ENCODE measurements at places on chromosomes 6 and 20.

DNA sequence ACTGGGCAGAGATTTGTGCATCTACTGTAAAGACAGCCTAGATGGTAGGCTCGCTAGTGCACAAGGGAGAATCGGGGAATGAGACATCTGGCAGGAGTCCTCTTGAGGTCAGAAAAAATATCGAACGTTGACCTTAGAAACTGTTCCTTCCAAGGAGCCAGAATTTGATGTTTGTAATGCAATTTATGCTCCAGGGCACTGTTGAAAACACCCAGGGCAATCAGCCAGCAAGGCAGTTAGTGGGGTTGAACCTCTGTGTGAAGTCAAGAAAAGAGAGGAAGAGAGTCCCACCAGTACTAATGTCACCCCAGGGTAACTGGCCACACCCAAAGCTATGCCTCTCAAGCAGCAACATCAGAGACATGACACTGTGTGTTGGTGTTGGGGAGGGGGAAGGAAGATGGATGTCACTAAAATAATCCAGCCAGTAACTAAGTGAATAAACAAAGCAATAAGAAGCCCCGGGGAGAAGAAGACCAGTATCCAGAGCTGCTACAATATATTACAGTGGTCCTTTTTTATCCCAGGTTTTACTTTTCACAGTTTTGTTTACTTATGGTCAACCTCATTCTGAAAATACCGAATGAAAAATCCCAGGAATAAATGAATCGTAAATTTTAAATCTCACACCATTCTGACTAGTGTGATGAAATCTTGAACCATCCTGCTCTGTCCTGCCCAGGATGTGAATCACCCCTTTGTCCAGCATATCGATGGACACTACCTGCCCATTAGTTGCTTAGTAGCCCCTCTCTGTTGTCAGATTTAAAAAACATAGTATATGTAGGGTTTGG lies 32.9 kb upstream of the PDE10A start:
- DNase-seq = no peak

DNA sequence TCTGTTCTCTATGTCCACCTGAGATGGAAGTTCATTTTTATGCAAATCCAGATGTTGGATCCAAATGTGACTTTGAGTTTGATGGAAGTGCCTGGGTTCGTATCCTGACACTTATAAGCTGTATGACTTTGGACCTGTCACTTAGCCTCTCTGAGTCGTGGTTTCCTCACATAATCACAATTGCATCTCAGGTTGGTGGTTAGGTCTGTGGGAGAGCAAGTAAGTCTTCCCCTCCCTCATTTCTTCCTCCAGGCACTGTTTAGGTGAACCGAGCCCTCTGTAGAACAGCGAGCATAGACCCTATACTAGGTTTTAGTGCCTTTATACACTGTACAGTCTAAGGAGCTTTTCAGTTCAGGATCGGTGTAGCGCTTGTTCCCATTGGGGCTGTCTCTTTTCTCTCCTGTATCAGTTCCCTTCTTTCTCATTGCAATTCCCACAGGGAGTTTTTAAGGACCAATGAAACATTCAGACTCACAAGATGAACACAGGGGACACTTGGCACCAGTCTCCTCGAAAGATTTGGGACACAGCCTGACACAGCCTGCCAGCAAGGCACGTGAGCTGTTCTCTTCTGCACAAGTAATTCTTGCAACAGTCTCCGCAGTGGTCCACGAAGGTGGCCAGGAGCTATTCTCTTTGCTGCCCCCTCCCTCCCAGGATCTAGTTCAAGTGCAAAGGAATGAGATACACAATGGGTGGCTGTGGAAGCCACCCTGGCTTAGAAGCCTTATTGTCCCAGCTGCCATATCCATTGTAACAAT lies 11.8 kb downstream of the TOX2 start:
- no peak for DNase-seq

DNA sequence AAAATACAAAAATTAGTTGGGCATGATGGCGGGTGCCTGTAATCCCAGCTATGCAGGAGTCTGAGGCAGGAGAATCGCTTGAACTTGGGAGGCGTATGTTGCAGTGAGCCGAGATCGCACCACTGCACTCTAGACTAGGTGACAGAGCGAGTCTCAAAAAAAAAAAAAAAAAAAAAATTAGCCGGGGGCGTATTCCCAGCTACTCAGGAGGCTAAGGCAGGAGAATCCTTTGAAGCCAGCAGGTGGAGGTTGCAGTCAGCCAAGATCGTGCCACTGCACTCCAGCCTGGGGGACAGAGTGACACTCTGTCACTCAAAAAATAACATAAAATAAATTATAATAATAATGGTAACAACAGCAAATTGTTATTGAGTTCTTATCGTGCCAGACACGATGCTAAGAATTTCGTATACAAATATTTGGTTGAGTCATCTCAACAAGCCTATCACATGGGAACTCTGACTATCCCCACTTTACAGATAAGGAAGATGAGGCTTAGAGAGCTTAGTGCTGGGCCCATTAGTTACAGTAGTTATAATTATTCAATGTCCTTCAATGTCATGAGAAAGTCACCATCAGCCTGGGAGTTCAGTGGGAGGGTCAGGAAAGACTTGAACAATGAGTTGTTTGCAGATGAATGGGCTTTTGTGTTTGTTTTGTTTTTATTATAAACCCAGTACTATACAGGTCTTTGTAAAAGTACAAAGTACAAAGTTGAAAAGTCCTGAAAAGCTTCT lies 19.4 kb downstream of the C6orf15 start:
- DNase-seq = no peak

DNA sequence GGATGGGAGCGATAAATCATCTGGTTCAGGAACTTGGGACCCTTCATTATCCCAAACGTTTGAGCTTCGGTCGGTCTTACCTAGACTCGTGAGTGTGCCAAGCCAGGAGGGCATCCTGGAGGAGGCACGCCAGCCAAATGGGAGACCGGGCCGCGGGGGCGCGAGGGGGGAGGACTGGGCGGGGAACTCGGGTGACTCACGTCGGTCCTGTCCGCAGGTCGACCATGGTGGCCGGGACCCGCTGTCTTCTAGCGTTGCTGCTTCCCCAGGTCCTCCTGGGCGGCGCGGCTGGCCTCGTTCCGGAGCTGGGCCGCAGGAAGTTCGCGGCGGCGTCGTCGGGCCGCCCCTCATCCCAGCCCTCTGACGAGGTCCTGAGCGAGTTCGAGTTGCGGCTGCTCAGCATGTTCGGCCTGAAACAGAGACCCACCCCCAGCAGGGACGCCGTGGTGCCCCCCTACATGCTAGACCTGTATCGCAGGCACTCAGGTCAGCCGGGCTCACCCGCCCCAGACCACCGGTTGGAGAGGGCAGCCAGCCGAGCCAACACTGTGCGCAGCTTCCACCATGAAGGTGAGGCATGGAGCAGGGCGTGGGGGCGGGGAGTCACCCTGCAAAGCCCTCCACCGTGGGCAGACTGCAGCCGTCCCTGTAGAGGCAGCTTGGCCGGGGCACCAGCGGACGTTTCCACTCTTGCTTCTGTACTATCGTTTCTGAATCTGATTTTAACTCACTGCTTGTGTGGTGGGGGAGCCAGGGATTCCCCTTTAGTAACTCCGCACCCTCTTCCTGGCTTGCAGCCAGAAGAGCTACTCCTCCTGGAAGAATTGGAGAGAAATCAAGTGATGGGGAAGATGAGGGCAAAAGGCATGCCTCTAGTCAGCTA lies 2.7 kb downstream of the BMP2 start:
- DNase-seq = no peak

DNA sequence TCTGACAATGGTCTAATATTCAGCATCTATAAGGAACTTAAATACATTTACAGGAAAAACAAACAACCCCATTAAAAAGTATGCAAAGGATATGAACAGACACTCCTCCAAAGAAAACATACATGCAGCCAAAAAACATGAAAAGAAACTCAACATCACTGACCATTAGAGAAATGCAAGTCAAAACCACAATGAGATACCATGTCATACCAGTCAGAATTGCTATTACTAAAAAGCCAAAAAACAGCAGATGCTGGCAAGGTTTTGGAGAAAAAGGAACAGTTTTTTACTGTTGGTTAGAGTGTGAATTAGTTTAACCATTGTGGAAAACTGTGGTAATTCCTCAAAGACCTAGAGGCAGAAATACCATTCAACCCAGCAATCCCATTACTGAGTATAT lies 339.0 kb upstream of the ADGRB3 start:
- DNase-seq = no peak

DNA sequence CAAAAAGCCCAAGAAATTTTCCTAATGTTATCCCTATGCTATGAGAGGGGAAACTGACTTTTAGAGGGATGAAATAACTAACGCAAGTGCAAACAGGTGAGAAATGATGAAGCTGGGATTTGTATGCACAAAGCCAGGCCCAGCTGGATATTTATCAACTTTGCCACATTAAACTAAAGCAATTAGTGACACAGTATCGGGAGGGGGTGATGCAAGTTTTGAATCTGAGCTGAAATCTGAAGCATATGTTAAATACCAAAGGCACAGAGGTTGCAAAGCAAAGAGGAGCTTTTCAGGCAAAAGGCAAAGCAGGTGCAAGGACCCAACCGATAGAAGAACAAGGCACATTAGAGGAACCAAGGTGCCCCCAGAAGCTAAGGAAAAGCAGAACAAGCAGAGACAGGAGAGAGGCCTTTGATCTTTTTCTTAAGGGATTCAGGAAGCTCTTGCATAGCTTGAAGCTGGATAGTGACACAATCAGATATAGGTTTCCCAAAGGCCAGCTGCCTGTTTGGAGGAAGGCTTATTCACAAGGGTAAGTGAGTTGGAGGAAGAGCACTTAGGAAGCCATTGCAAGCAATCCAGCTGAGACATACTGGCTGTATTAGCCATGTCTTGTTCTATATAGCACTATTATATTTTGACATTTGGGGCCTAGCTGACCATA lies 207.5 kb downstream of the HIVEP2 start:
- DNase-seq = no peak

DNA sequence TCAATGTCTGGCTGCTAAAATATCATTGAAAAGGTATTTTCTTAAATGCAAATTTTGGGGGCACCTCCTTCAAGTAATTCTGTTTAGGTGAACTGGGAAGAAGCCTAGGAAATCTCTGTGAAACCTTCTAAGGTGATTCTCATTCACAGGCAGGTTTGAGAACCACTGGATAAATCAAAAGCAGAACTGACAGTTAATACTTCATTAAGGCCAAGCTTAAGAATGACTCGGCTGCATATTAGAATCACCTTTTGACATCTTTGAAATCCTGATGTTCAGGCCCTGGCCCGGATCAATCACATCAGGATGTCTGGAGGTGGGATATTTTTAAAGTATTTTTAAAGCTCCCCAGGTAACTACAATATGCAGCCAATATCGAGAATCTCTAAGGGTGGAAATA lies 50.6 kb downstream of the FKBP1C start:
- DNase-seq = no peak

GRCh38 chr6:110410511-110410910 lies 4.9 kb downstream of the DDO start:
- DNase-seq = no peak

DNA sequence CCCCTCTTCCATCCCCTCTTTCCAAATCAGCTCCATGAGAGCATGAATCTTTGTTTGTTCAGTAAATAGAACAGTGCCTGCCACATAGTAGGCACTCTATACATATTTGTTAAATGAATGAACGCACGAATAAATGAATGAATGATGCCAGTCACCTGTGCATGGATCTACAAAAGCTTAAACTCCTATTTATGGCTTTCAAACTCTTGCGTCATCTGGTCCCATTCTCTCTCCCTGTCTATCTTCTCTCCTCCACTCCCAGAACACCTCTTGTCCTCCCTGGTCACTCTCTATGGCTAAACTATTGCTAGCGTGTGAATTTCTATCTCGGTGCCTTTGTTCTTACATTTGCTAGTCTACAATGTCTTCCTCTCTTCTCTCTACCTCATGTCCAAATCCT lies 24.8 kb downstream of the SCGN start:
- DNase-seq = no peak

- no peak for DNase-seq
These were observed 168.9 kb upstream of the CENPW start for GRCh38 chr6:126170978-126171382.

DNA sequence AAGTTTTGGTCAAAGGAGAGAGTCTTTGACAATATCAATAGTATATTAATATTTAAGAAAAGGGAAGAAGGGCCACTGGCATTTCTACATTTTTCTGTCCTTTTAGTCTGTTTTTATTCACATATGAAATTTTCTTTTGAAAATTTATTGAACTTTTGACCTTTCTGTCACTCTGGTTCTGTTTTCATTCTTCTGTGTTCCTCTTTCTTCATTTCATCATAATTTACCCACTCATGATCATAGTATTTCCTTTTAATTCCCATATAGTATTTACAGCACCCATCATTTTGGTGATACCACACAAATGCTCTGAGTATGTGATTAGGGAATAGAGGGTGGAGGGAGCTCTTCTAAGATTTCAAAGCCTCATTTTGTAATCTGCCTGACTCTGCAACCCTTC lies 142.8 kb downstream of the GJA1 start:
- no peak for DNase-seq

- no peak for DNase-seq
These were observed 128.6 kb upstream of the PLCB4 start for GRCh38 chr20:8940326-8940725.

DNA sequence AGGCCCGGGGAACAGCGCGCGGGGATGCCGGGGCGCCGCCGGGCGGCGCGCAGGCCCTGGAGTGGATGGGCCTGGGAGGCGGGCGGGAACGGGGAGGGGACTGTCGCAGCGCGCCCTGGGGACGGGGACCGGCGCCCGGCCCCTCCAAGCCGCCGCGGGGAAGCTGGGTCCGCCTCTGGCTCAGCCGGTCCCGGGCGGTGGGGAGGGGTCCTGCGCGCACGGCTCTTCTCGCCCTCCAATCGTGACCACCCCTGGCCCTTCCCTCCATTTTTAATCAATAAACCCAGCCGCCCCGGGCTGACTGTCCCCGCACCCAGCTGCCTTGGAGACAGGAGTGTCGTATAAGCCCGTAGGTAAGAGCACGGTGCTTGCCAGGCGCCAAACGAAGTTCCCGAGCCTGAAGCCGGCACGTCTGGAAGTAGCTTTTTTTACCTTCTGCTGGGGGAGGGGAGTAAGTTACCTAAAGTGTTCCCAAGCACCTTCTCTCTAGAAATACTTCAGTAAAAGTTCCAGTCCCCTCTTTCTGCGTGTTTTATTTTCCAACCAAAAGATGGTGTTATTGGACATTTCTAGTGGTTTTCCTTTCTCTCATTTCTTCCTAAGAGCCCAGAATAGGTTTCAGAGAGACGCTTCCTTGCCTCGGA lies 780 bp upstream of the TAF4 start:
- no peak for DNase-seq

DNA sequence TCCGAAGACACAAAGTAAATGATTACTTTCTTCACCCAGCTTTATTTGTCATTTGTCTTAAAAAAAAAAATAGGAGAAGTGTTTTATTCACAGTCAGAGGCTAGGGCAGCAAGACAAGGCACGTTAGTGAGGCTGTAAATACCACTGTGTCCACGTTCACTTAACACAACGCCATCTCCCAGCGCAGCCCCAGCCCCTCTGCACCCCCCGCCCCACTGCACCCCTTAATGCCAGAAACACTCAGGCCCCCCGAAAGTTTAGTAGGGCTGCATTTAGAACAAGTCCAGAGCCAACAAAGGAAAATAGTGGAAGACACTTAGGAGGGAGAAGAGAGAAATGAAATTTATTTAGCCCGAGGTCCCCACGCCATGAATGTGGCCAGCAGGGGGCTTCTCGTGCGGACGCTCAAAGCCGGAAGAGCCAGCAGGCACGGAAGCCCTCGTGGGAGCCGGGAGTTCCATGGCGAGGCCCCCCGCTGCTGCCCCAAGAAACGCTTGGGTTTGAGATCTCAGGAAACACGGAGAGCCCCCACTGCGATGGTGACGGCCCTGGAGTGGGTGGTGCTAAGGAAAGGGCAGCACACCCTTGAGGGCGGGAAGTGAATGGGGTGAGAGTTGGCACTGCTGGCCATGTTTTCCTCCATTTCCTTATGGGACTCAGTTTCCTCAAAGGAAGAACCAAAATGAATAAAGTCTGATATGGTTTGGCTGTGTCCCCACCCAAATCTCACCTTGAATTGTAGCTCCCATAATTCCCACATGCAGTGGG lies 50.2 kb downstream of the IYD start:
- DNase-seq = no peak

Data from epithelial cell of proximal tubule (primary cell).